ENCODE measurements at places on chromosomes 13 and 19.

GRCh38 chr19:47096721-47097120, 16.9 kb downstream of the ZC3H4 start:
- no peak for DNase-seq

DNA sequence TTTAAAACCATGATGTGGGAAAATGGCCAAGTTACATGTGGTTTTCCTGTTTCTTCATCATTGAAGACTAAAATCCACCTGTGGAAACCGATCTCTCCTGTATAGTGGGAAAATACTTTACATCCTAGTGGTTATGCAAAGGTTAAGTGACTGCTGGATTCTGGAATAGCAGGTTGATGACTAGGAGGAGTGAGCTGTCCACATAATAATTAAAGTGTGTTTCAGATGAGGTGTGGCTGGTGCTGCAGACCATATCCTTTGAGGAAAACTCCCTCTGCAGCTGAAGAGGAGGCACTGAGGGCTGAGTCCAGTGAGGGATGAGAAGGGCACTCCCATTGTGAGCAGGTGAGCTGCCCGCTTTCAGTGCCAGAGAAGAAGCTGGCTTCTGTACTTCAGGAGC, 43.2 kb downstream of the DCLK1 start:
- peak; percentile 84 for DNase-seq

- DNase-seq: no peak
Measured at GRCh38 chr13:28220166-28220565, 81.8 kb downstream of the PAN3 start.

DNA sequence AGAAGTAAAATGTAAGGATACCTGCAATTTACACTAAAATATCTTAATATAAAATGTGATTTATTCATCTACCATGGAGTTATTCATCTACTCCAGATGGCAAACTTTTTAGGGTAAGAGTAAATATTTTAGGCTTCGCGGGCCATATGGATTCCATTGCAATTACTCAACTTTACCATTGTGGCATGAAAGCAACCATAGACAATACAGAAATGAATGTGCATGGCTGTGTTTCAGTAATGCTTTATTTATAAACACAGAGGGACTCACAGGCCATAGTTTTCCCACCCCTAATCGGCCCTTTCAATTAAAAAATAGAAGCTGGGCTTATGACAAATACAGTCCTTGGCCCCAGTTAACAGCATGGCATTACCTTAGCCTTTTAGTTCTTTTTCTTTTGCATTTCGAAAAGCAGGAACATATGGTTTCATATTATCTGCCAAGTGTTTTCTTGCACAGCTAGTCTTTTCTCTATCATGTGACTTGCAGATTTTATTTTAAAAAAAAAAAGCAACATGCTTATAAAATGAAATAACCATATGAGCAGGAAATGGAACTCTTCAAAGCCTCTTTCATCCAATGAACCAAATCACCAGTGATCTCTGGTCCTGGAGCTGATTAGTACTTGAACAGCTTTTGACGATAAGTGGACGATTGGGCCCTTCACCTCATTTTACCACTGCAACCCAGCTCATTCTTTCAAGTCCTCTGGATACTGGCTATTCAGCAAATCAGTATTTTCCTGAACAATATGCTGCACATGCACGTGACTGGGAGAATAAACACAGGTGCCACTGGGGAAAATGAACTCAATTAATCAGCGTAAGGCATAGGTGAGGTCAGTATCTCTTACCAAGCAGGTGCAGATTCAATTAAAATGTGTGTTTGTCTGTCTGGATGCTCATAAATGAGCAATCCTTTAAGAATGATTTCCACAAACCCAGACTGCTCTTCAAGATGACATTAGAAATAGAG, 63.9 kb downstream of the LHFPL6 start:
- peak; percentile 95 for DNase-seq

DNA sequence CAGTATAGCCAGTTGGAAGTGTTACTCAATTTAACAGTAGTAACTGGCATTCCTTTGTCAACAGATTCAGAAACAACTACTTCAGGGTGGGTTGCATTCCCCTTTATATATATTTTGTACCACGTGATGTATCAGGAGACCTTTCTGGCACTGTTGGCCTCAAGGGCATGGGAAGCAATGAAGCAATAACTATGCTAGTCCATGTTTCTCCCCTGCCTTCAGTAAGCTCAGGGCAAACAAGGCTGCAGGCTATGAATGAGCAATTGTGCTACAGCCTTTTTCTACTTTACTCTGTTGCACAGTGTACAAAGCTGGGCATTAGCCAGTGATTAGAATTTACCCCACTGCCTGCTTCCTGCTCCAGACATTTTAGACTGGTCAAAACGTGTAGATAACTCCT, 348.8 kb downstream of the GPC5 start:
- DNase-seq: no peak

DNA sequence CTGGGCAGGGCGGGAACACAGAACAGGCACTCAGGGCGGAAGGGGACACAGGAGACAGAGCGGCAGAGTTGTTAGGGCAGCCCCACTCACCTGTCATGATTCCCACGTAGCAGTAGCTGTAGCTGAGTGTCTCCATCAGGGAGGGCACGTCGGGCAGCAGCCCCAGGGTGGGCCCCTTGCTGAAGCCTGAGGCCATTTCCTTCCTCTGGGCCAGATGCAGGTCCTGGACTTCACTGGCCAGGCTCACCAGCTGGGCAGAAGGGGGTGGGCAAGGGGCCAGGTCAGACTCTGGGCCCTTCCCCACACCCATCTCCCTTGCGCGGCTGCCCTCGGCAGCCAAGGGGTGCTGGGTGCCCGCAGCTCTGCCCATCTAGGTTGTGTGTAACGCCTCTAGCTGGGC, 5.9 kb downstream of the MBOAT7 start:
- DNase-seq: no peak

- no peak for DNase-seq
Measured at GRCh38 chr19:17135001-17135853, 59.6 kb downstream of the MYO9B start.

- no peak for DNase-seq
Measured at GRCh38 chr13:60583196-60583888, 186.3 kb downstream of the TDRD3 start.

- no peak for DNase-seq
Measured at GRCh38 chr13:47673009-47673850, 327.8 kb downstream of the SUCLA2 start.

DNA sequence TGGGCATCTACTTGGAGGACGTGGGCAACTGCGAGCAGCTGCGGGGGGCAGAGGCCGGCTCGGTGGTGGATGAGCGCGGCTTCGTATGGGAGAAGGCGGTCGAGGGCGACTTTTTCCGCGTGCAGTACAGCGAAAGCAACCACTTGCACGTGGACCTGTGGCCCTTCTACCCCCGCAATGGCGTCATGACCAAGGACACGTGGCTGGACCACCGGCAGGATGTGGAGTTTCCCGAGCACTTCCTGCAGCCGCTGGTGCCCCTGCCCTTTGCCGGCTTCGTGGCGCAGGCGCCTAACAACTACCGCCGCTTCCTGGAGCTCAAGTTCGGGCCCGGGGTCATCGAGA, 10.3 kb upstream of the STRN4 start:
- DNase-seq: no peak

- no peak for DNase-seq
Measured at GRCh38 chr13:32384702-32385101, 43.2 kb downstream of the N4BP2L1 start.

DNA sequence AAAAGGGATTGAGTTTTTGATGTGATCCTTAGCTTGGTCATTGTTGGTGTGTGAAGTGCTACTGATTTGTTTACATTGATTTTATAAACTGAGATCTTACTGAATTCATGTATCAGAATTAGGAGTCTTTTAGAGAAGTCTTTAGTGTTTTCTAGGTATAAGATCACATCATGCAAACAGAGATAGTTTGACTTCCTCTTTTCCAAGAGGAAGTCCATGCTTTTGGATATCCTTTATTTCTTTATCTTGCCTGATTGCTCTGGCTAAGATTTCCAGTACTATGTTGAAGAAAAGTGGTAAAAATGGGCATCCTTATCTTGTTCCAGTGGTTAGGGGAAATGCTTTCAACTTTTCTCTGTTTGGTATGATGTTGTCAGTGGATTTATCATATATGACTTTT, 561.2 kb upstream of the SLITRK1 start:
- DNase-seq: no peak

DNA sequence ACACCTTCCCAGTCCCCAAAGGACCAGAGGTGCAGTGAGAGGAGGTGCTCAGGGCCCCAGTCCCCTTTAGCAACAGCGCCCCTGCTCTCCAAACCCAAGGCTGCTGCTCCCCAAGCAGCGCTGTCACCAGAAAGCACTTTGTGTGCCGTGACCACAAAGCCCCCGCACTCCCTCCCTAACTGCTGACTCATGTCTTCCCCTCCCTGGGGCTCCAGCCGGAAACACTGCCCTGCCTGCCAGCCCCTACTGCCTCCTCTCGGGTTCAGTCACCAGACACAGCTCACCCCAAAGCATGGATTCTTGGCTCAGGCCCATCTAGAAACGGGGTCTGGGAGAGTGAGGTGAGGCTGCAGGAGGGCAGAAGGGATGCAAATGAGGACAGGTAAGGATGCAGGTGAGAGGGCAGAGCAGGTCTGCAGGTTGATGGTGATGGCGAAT, 4.9 kb upstream of the TNFSF14 start:
- DNase-seq: no peak

DNA sequence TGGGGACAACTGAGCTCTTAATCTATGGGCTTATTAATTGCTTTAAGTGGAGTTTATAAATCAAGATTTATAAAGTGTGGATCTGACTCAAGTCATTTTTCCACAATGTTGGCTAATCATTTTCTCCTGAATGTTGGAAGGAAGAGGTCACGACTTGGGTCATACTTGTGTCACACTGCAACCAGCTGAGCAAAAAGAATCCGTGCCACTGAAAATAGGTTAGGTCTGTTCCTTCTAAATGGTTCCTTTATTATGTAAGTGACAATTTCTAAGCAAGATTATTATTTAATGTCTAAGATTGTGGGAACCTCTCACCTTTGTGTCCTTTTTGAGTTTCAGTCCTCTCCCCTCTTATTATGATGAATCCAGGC, 178.6 kb downstream of the SHISA2 start:
- no peak for DNase-seq

GRCh38 chr19:19421299-19421696, 15.8 kb downstream of the GATAD2A start:
- DNase-seq: no peak

- DNase-seq: no peak
Measured at GRCh38 chr19:6210721-6211600, 68.8 kb downstream of the MLLT1 start.

GRCh38 chr19:50728084-50728737, 5.0 kb downstream of the CLEC11A start:
- DNase-seq: no peak

DNA sequence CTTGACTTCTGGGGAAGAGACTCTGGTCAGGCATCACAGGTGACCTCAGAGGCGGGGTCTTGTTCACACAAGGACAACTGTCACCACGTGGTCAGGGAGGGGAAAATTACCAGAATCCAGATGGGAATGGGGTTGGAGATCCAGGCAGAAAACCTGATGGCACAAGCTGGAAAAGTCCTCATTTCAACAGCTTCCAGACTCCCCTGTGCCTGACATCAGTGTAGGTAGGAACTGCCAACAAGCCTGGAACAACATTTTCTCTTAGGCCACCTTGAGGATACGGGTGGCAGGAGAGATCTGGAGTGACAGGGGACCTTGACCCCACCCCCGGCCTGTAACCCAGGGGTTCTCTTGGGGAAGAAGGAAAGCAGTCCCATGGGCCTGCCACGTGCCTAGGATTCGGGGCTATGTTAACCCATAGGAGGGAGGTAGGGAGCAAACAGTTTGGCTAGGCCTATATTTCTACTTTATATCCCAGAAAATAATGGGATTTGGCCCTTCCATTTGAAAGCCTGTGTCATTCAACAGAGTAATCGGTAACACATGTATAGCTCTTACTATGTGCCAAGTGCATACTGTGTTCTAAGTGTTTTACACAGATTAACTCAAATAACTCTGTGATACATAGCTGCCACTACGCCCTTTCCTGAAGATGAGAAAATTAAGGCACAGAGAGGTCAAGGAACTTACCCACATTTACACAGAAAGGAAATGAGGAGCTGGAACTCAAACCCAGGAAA, 44.9 kb upstream of the C13orf42 start:
- no peak for DNase-seq

- DNase-seq: peak; percentile 83
Measured at GRCh38 chr13:25232937-25233515, 54.3 kb downstream of the MTMR6 start.

DNA sequence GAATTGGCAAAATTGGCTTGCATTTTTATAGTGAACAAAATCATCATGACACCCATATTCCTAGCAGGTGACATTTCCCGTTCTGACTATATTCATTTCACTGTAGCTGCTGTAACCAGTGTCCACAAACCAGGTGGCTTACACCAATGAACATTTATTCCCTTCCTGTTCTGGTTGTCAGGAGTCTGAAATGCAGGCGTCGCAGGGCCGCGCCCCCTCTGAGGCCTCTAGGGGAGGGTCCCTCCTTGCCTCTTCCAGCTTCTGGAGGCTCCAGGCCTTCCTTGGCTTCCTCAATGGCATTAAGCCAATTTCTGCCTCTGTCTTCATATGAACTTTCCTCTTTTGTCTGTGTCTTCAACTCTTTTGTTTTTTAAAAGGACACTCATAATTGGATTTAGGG, 6.5 kb upstream of the RLN3 start:
- DNase-seq: peak; percentile 16

GRCh38 chr19:1285737-1286360, at the start of gene EFNA2:
Gene EFNA2, plus strand, starts transcription at chr19:1285873. Its CDS starts 296 bp downstream, at chr19:1286169.
- peak; percentile 49 for DNase-seq

GRCh38 chr13:85755123-85755522, 44.1 kb downstream of the SLITRK6 start:
- no peak for DNase-seq

DNA sequence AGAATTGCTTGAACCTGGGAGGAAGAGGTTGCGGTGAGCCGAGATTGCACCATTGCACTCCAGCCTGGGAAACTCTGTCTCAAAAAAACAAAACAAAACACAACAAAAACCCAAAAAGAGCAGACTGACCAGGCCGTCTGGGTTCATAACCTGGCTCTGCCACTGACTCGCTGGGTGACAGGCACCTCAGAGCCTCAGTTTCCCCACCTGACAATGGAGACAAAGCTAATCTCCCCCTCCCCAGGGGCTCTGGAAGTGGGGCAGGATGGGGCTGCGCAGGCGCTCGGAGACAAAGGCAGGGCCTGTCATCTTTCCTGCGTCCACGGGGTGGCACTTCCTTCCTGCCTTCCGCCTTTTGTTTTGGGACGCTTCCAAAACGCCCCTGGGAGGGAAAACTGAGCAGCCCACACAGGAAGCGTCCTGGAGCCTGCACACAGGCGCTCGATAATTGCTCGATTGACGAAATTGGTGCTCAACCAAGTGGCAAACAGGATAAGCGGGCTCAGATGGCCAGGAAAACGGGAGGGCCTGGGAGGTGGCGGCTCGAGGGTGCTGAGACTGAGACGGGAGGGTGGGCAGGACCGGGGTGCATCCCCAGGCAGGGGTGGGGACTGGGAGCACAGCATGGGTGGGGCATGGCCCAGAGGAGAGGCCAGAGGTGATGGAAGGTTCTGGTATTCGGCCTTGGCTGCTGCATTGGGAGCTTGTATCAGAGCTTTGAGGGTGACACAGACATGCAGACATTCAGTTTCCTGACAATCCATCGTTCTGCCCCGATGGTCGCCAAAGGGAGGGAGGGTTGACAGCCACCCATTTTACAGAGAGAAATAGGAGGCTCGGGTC, 17.8 kb downstream of the SPC24 start:
- DNase-seq: peak; percentile 83

- no peak for DNase-seq
Measured at GRCh38 chr13:113784645-113785024, 25.6 kb downstream of the TMEM255B start.

GRCh38 chr13:113863524-113864272, at the start of gene GAS6:
Gene GAS6, minus strand, starts transcription at chr13:113864076. Its CDS starts 156 bp downstream, at chr13:113863920.
- DNase-seq: peak; percentile 36

GRCh38 chr13:50731400-50731799, 112.1 kb downstream of the DLEU7 start:
- DNase-seq: peak; percentile 43
